ENCODE measurements at places on chromosomes 5 and 9.

DNA sequence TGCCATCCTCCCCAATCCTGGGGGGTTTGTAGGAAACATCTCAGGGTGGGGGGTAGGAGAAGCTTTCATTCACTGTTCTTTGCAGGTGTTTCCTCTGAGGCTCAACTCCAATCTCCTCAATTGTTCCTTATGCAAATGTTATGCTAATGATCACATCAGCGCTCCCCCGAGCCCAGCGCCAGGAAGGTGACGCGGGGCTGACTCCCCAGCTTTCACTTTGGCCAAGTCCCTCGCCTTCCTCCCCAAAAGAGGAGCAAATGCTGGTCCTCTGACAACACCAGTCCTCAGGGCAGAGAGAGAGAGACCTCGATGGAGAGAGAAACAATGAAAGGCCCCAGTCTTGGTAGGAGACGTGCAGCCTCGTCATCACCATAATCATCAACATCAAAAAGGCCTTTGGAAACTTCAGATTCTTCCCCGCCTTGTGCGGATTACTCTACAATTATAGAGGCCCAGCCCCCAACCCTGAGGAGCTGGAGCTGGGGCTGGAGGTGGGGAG is 39.1 kb downstream of the PCDH1 start:
- DNase-seq, result no peak

DNA sequence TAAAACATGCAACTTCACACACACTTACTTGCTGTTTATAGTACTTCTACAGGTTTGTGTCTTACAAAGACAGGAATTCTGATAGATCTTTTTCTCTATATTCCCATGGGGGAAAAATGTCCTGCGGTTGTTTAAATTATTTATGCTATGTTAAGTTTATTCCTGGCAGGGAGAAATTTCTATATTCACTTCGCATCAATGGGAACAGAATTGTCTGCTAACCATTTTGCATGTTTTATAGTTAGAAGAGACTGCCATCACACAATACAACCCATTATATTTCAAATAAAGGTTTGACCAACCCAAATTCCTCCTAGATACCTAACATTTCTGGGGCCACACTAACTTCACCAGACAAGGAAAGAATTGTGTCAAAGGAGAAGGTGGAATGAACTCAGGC is 110.0 kb upstream of the PRR16 start:
- no peak for DNase-seq

DNA sequence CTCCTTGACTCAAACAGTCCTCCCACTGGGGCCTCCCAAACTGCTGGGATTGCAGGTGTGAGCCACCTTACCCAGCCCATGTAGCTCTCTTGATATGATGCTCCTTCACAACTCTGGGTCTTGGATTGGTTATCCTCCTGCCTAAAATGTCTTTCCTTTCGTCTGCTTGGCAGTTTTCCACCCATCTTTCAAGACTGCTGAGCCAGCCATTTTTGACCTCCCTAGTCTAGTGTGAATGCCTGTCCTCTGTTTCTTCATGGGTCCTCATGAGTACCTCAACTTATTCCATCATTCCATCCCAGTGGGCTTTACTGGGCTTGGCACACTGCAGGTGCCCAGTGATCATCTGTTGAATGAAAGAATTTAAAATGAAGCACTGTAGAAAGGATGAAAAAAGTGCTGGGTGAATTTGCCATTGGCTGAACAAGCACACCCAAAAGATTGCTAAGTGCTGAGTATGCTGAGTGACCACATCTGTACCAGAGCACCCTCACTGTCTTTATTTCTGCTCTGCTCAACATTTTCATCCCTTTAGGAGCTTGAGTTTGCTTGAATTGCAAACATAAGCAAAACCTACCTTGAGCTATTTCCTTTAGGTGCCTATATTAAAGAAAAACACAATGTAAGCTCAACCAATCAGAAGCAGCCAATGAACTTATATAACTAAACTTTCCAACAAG is 84.8 kb upstream of the FAM169A start:
- no peak for DNase-seq

DNA sequence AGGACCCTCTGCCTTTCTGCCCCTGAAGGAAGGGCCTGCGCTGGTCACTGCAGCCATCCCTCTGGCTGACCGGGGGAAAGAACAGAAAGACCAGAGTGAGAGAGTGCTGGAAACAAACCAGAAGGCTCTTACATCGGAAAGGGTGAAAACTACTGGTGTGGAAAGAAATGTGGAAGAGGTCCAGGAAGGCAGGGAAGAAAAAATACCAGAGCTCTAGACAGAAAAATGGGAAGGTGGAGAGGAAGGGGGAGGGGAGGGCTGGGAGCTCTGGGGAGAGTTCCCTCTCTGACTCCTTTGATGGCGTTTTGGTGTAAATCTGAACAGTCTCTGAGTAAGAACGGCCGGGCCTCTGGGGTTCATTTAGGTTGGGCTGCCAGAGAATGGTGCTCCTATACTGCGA is 47.7 kb downstream of the COL23A1 start:
- DNase-seq, result no peak

GRCh38 chr9:24602693-24603352 is 57.1 kb upstream of the IZUMO3 start:
- no peak for DNase-seq

DNA sequence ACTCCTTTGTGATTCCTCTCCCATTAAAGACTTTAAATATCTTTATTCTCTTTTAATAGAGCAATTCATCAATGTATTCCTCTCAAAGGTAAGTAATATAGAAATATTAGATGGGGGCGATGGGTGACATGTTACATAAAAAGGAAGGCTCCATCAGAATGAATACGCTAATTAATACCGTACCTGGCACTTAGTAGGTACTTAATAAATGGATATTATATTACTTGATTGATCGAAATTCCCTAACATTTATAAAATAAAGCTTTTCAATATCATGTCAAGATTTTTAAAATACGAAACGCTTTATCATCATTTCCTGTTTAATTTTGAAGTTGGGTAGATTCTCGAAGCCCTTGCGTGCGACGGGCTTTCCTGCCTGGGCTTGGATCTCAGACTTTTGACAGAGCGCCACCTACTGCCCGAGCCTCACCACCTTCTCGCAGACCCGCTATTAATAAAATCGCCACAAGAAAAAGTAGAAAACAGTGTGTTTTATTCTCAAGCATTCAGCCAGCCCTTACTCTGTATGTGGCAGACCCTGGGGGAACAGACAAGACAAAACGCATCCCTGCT is 99.4 kb downstream of the C5orf15 start:
- DNase-seq, result peak; percentile 82

DNA sequence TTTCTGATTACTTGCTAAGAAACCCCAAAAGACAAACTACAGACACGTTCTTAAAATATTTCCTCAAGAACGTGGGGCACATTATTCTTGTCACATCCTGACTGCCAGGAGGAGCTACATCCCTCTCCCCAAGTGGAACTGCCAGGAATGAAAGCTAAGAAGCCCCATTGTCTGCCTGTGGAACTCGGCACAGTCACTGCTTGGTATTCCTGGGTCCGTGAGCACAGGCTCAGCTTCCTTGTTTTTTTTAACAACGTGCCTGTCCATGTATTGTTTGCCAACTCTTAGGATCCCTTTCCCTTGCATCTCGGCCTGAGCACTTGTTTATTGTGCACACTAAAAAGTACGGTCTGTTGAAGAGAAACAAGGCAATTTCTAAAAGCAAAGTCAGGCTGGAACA is 47.0 kb upstream of the SELENOP start:
- no peak for DNase-seq

GRCh38 chr9:13324988-13325387 is 45.5 kb upstream of the MPDZ start:
- no peak for DNase-seq

DNA sequence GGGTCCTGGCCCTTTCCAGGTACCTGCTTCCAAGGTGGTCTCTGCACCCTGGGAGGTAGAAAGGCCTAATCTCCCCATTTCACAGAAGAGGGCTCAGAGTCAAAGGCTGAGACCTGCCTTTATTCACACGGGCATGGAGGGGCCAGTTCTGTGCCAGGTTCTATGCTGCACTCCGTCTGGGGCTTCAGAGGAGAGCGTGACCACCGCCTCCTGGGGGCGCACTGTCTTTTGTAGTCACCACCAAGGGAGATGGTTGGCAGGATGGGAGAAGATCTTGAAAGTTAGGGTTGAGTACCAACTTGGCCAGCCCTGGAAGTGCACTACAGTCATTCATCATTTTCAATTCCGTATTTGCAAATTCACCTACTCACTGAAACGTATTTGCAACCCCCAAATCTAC is 23.7 kb upstream of the PRDM12 start:
- DNase-seq, result no peak

- no peak for DNase-seq
Observed at GRCh38 chr9:123637606-123637944, 281.6 kb downstream of the CRB2 start.

DNA sequence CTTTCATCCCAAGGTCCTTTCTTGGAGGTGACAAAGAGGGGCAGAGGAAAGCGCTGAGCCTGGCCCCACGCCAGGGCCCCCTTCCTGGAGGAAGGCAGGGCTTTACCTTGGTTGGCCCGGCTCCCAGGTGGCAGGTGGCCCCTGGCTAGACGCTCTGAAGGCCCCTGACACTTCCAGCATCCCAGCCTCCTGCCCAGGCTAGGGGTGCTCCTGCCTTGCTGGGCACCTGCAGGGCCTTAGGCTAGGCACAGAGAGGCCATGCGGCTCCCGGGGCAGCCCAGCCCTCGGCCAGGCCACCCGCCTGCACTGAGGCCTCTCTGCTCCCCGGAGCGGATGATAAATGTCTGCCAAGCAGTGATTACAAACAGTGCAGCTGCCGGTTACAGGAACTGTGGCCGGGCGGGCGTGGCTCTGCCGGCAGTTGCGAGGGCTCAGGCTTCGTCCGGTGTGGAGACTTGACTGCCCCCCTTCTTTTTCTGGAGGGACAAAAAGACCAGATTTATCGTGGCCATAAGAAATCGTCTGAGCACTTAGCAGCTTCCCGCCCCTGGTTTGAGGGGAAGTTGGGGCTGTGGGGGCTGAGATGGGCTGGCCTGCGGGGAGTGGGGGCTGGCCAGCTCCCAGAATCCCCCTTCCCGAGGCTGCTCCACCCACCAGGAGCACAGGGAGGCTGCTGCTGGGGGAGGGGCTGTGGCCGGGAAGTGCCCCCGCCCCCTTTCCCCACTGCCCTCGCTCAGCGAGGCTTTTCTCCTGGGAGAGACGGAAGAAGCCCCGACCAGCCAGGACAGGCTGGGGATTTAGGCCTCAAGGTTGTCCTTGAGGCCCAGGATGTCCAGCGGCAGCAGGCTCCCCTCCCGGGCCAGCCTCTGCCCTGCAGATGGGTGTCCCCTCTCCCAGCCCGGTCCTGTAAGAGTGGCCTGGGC is 31.6 kb upstream of the UBAC1 start:
- peak; percentile 67 for DNase-seq

DNA sequence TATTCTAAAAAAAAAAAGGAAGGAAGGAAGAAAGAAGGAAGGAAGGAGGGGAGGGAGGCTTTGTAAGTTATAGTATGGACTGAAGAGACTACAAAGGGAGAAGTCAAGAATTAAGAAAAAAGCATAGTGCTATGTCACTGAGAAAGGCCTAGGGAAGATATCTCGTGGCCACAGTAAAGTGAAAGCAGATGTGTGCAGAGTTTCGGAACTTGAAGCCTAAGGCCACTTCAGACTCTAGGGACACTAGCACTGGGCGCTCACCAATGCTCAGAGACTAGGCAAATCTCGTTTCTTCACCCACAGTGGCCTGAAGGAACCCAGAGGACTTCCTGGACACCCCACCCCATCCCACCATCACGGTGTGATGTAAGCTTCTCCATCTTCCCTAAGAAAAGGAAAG is 181.4 kb upstream of the TRPM3 start:
- DNase-seq, result no peak

GRCh38 chr5:77863181-77863580 is 87.0 kb upstream of the TBCA start:
- no peak for DNase-seq

DNA sequence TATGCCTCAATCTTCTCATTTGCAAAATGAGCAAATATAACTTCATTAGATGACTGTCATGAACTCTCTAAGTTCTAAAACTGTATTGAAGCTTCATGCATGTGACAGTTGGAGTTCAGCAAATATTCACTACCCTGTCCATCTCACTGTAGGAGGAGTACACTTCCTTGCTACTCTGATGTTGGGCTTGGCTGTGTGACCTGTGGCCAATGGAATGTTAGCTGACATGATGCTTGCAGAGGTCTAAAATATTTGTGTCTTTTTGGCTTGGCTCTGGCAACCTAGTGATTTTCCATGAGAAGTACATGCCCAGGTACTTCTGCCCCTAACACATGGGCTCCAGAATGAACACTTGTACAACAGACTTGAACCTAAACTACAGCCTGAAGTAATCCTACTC is 203.1 kb upstream of the ANKH start:
- no peak for DNase-seq

DNA sequence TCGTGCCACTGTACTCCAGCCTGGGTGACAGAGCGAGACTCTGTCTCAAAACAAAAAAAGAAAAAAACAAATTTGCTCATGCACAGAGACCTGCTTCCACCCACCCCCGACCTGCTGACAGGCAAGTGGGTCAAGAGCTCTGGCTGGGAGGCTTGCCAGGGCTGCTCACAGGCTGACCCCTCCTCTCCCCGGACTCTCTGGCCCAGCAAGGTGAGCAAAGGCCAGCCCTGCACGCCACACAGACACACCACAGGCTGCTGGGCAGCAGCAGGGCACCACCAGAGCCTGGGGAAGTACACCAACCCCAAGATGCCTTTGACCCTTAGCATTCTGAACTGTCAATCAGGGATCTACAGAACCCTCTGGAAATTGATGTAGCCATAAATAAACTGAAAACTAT is 29.2 kb downstream of the NSUN2 start:
- DNase-seq, result no peak

DNA sequence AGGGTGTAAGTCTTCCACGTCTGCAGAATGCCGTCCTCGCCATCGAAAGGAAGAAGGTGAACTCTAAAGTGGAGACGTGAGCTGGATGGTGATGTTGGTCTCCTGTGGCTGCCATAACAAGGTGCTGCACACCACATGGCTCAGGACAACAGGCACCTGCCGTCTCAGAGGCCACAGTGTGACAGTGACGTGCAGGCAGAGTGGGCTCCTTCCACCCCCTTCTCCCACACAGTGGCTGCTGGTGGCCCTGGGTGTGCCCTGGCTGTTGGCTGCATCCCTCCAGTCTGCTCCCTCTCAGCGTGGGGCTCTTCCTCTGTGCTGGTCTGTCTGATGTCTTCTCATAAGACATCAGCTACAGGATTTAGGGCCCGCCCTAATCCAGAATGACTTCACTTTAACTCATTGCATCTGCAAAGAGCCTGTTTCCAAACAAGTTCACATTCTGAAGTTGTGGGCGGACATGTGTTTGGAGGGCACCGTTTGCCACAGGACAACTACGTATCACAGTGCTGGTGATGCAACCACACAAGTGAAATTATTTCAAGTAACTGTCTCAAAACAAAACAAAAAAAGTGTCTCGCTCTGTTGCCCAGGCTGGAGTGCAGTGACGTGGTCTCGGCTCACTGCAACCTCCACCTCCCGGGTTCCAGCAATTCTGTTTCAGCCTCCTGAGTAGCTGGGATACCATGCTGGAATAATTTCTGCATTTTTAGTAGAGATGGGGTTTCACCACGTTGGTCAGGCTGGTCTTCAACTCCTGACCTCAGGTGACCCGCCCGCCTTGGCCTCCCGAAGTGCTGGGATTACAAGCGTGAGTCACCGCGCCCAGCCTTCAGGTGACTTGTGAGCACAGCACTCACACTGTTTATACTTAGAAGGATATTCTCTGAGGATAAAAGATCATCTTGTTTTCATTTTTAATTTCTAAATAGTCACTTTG is 31.2 kb upstream of the CLPTM1L start:
- DNase-seq, result no peak
